ENCODE measurements at places on chromosomes 16 and 17.

GRCh38 chr16:85448557-85449190, 164.4 kb upstream of the GSE1 start:
- DNase-seq: no peak

DNA sequence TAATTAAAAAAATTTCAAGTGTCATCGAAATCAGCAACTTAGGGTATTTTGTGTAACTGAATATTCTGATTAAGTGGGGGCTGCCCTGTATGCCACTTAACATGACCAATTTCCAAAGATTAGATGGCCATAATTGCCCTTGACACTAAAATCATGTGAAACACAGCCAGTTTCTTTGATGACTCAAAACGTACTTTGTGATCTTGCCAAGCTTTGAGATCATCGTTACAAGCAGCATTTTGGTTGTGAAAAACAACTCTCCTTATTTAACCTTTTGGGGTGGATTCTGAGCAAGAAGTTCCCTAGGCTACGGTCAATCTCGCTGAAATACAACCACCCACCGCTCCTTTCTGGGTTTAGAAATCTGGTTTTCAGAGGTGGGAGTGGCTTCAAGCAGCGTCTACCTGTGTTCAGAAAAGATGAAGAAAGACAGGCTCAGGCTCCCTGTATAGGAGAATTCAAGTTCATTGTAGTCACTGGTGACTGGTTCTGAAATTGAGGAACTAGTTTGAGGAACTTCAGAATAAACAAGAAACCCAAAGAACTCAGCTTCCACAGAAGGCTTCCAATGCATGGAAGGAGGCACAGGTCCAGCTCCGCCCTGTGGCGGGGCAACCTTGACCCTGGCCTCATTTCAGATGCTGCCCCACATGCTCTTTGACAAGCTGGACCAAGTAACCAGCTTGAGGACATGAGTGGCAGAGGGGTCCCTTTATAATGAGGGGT, 9.4 kb downstream of the MAP3K14 start:
- peak; percentile 59 for DNase-seq

DNA sequence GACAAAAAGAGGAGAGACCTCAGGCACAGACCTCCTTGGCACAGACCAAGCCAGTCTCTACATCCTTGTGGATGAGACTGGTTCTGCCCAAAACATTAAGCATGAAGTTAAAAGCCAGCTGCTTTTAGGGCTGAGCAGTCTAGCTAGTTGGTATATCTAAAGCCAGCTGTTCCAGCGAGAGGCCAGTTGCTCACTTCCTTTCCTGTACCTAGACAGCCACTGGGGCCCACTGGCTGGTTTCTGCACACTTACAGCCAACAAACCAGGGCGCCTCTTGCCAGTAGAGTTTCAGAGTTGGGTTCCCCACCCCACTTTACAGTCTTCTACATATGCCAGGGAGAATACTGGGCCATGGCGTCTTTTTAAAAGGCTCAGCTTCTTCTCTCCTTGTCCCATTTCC, 242.4 kb downstream of the ZFHX3 start:
- no peak for DNase-seq

GRCh38 chr17:40914075-40914855, 23.2 kb downstream of the KRT23 start:
- no peak for DNase-seq

GRCh38 chr17:77438241-77439188, 297.7 kb downstream of the SEC14L1 start:
- DNase-seq: no peak

GRCh38 chr17:81050645-81051625, 16.0 kb downstream of the BAIAP2 start:
- no peak for DNase-seq

DNA sequence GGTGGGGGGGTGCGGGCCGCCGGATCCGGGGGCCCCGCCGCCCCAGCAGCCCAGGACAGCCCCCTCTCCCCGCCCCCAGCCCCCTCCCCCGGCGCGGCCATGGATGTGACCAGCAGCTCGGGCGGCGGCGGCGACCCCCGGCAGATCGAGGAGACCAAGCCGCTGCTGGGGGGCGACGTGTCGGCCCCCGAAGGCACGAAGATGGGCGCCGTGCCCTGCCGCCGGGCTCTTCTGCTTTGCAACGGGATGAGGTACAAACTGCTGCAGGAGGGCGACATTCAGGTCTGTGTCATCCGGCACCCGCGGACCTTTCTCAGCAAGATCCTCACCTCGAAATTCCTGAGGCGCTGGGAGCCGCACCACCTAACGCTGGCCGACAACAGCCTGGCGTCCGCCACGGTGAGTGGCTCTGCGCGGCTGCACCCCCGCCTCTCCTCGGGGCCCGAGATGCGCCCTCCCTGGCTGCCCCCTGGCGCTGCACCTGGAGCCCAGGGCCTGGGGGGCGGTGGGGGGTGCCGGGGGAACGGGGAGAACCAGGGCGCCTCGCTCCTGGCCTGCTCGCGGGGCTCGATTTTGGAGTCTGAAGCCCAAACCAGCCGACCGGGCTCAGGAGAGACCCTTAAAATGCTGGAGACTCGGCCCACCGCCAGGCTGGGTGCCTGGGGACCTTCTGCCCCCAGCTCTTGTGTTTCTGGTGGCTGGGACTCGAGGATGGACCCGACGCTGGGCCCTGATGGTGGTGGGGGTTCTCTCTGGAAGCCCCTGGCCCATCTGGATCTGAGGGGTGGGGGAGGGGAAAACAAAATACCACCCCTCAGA, 744 bp downstream of the CMIP start:
- no peak for DNase-seq

DNA sequence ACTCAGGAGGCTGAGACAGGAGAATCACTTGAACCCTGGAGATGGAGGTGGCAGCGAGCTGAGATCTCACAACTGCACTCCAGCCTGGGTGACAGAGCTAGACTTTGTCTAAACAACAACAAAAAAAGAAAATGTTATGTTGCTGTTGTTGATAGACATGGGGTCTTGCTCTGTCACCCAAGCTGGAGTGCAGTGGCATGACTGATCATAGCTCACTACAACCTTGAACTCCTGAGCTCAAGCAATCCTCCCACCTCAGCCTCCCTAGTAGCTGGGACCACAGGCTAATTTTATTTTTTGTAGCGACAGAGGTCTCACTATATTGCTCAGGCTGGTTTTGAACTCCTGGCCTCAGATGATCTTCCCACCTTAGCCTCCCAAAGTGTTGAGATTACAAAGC, 20.0 kb downstream of the FBXO47 start:
- no peak for DNase-seq

DNA sequence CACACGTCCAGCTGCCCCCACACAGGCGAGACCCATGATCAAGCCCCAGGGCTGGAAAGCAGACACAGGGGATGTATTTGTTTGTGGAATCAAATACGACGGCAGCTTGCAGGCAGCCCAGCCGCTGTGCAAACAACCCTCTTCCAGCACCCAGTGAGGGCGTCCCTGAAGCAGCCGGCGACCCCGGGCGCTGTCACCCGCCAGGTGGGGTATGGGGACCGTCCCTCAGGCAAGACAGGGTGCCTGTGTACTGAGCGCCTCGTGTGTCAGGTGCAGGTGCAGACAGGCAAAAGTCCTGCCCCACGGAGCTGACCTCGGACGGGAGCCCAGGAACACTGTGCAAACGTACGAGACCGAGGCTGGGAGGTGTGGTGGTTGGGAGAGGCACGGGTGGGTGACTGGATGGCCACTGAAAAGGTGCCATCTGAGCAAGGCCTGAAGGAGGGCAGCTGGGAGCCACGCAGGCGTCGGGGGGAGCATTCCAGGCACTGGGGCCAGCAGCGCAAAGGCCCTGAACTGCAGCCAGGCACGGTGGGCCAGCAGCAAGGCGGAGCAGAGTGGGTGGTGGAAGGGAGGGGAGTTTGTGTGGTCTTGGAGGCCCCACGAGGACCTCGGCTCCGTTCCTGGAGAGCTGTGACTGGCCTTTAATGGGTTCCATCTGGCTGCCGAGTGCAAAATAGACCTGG, 48.5 kb downstream of the CBFA2T3 start:
- no peak for DNase-seq

GRCh38 chr17:59234631-59235030, 14.3 kb downstream of the GDPD1 start:
- DNase-seq: no peak

DNA sequence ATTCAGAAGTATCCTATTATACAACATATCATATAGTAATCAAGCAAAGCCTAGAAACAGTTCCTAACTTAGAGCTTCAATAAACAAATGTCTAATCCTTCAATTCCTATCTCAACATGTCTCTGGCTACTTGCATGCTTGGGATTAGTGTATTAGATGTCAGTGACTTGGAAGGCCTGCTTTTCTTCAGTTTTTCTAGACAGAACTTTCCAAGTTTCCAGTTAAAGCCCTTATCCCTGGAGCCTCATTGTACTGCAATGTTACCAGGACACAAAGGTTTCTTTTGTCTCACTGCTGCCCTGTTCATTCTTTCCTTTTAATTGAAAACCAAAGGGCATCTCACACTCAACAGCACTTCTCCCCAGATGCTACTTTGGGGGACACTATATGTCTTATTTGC, 16.5 kb downstream of the PSME3IP1 start:
- no peak for DNase-seq

DNA sequence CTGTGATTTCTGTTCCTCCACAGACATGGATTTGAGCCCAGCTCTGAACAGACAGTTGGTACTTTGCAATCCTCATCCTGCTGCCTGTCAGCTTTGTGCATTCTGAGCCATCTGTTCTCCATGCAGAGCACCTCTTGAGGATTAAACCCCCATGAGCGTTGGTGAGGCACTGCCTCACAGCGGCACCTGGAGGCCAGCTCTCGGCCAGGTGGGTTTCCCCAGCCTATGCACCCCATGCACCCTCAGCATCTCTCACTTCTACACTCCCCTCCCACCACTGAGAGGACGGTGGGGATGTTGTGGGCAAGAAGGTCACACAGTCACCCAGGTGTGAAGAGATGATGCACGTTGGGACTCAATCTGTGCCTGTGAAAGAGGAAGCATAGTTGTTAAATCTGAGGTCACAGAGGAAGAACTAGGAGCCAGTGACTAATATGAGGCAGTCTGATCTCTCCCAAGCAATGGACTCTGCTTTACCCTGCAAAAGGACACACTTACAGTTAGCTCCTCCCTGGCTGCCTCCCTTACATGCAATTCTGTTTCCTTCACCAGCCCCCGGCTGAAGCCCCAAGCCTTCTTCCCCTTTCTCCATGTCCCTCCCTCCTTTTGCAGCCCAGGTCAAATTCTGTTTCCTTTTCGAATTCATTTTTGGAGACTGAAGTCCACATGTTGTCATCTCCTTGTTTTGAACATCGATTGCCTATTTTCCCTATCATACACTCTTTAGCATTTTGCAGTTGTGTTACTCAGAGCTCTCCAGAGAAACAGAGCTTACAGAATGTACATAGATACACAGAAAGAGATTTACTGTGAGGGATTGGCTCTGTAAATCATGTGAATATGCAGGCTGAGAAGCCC, 58.5 kb downstream of the HS3ST3B1 start:
- no peak for DNase-seq

DNA sequence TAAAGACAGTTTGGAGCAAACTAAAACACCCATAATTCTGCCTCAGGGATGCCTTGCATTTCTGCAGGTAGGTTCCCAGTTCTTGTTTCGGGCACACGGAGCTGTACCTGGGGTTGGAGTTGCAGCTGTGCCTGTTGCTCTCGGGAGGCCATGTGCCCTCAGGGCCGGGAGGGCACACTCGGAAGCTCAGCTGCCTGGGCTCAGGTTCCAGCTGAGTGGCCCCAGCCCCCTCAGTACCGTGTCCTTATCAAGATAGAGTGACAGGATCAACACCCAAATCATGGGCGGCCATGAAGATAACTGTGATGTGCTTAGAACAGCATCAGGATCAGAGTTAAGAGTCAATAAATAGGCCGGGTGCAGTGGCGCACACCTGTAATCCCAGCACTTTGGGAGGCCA, 107.9 kb downstream of the SNX29 start:
- DNase-seq: no peak

DNA sequence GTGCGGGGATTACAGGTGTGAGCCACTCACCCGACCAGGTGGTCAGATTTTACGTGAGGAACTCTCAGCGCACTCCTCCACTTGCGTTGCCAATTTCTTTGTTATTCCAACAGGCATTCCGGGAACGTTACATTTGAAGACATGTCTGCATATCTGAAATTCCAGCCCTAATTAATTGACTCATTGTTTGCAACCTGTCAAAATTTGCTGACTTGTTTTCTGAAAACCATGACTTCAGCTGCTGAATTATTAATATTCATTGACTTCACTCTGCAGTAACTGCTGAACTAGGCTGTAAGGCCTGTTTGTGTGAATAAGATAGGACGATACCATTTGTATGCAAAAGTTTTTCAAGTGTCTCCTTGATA, 16.6 kb downstream of the G6PC1 start:
- no peak for DNase-seq

DNA sequence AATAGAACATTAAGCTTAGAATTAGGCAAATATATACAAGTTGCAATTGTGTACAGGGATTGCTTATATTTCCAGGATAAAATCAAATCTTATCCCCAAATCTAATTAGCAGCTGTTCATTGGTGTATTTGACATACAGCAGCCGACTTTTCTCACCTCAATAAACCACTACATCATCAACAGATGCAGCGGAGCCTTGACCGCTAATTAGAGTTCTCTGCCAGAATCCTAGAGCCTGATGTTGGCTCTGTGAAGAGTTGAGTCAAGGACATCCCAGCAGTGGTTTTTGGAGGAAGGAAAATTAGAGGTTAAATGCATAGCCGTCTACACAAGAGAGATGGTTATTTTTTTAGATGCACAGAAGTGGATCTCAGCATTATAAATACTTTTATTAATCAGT, 221.9 kb upstream of the CACNG5 start:
- no peak for DNase-seq

GRCh38 chr17:74130276-74130675, 73.2 kb upstream of the RPL38 start:
- DNase-seq: no peak

- DNase-seq: no peak
These were observed 10.5 kb downstream of the CEP295NL start for GRCh38 chr17:78892520-78892919.

GRCh38 chr17:71338396-71338795, 782.4 kb upstream of the SOX9 start:
- no peak for DNase-seq

DNA sequence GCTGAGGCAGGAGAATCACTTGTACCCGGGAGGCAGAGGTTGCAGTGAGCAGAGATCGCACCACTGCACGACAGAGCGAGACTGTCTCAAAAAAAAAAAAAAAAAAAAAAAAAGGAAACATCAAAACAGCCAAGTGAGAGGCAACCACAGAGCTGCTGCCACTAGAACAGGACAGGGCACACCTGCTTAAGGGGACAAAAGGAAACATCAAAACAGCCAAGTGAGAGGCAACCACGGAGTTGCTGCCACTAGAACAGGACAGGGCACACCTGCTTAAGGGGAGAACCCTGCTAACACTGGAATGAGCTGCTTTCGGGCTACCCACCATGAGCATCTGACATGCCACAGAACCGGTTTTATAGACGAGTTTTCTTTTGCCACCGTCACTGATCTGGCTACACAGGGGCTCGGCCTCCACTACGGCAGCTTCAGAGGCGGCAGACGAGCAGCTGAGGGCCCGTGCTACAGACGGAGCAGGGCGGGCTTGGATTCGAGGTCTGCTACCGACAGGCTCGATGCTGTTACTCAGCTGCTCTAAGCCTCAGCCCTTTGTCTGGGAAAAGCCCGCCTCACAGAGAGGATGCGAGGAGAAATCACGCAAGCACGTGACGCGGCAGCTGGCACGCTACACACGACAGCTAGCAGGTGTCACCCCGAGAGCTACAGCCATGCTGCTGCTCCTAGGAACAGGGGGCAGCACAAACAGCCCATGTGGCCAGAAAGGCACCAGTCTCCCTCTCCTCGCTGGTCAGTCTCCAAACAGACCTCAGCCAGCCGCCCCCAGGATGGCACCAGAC, 2.0 kb downstream of the P4HB start:
- DNase-seq: no peak

Data from SW 1271 (cell line).